ENCODE measurements at places on chromosomes 4 and X.

- DNase-seq, result no peak
Measured at GRCh38 chrX:155333544-155334100, 792 bp downstream of the CLIC2 start.

DNA sequence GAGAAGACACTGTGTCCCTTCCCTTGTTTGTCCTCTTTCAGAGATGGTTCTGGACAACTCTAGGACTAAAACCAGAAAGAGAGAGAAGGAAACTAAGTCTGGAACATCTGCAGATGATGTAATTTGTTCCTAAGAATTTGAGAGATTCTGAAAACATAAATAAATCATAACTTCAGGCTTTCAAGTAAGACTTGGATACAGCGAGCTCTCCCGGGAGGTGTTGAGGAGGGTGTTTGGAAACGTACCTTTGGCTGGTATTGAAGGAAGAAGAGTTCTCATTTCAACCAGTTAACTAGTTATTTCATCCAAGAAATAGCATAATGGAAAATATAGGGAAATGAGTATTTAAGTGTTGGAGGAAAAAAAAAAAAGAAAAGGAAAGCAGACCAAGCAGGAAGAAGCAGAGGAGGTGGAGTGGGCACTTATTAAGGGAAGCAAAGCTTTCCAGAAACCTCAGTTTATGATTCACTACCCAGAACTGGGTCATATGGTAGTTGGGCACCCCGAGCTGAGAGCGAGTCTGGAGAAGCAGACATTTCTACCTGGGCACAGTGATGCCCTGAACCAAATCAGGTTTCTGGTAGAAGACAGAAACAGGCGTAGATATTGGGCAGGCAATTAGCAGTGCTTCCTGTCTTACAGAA is 26.9 kb downstream of the CCNG2 start:
- DNase-seq, result no peak

DNA sequence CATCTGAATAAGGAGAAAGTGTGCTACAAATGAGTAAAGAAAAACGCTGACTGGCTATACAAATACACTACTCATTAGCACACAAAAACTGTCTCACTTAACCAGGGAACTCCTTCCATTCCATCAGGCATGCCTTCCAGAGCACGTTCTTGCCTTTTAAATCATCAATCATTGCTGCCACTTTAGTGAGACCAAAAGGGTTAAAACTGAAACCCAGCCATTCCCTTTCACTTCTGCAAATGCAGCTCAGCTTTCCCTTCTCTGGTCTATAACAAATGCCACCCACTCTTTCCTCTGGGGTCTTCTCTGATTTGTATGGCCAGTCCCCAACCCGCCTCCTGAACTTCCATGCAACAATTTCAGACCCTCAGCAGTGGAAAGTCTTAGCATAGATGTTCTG is 231.5 kb downstream of the TRIML1 start:
- DNase-seq, result no peak

DNA sequence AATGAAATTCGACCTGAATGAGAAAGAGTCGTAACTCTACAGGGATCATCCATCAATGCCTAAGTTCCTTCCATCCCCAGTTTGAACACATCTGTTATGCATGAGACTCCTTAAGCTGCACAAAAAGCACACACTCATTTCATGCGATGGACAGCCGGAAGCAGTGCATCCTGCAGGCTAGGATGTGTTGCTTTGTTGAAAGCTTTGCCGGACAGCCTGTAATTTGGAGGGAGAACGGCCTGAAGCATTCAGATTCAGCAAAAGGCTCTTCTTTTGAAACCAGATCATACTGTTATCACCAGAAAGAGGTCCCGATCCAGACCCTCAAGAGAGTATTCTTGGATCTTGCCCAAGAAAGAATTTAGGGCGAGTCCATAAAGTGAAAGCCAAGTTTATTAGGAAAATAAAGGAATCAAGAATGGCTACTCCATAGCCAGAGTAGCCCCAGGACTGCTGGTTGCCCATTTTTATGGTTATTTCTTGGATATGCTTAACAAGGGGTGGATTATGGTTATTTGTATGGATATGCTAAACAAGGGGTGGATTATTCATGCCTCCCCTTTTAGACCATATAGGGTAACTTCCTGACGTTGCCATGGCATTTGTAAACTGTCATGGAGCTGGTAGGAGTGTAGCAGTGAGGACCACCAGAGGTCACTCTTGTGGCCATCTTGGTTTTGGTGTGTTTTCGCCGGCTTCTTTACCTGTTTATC is 48.1 kb upstream of the DHRSX start:
- DNase-seq, result no peak

DNA sequence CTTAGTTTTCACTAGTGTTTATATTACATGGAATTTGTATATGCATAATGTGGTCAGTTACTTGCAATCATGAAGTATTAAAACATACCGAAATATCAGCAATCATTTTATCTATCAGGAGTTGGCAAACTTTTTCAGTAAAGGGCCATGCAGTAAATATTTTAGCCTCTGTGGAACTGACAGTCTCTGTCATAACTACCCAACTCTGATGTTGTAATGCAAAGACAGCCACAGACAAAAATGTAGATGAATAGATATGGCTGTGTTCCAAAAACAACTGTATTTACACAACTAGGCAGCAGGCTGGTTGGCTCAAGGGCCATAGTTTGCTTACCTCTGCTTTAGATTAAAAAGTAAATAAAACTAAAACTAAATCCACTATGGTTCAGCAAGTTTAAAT is 200.2 kb downstream of the HS3ST1 start:
- DNase-seq, result no peak

- no peak for DNase-seq
Measured at GRCh38 chr4:151093203-151093602, 6.2 kb upstream of the RPS3A start.

GRCh38 chrX:97326456-97326855 is 442.7 kb downstream of the RPA4 start:
- no peak for DNase-seq

- no peak for DNase-seq
Measured at GRCh38 chr4:25011135-25011866, 19.4 kb downstream of the LGI2 start.

- DNase-seq, result no peak
Measured at GRCh38 chrX:44003975-44004374, 30.8 kb upstream of the NDP start.

- DNase-seq, result no peak
Measured at GRCh38 chr4:38080061-38080974, 120.1 kb downstream of the PTTG2 start.

GRCh38 chr4:7799306-7799705 is 140.4 kb downstream of the AFAP1 start:
- no peak for DNase-seq

DNA sequence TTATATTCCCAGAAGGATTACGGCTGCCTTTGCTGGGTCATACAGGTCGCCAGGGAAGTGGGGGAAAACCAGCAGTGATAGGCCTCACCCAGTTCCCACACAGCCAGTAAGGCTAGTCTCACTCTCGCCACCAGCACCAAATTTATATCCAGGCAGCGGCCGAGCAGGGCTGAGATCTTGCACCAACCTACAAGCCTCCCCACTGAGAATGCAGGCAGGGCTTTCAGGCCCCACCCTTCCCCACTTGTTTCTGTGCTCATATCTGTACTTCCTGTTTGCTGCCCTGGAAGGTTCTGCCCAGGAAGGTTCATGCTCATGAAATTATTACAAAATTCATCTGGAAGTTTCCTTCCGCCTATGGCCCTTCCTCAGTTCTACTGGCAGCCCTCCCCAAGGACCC is 179.7 kb downstream of the STIM2 start:
- no peak for DNase-seq

GRCh38 chr4:8152090-8152864 is 6.3 kb downstream of the ABLIM2 start:
- DNase-seq, result no peak

DNA sequence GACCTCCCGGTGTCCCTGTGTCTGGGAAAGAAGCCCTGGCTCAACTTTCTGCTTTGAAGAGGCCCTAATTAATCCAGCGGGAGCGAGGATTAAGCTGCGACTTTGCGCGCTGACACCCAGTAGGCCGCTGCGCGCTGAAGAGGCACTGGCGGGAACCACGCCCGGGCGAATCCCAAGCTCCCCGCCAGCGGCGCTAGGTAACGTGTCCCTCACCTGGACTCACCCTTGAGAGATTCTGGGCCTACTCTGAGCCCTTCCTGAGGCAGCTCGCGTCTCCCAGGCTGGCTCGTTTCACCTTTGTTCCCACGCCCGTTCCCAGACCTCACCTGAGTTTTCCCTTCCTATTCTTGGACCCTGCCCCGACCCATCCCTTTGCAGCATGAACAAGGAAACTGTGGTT is 616 bp upstream of the KLHL34 start:
- DNase-seq, result no peak

DNA sequence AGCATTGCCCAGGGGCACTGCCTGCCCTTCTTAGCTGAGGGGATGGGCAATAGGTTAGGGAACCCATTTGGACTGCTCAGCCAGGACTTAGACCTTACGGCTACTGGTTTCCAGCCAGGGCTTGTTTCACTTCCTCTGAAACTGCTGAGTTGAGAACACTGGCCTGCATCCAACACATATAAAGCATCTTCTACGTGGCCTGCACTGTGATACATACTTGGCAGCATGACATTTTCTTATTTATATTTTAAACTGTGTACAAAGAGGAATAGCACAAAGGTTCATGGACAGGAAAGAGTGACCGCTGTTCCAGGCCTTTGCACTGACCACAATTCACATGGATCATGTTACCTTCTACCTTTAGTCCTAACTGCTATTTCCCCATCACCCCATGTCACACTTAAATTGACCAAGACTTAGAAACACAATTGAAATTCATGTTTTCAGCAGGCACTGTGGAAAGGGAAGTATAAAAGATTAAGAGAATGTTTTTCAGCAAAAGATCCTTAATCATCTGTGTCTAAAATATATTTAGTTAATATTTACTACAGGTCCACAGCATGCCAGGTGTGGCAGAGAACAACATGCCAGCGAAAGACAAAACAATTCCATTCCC is 43.7 kb downstream of the NLGN4X start:
- no peak for DNase-seq

DNA sequence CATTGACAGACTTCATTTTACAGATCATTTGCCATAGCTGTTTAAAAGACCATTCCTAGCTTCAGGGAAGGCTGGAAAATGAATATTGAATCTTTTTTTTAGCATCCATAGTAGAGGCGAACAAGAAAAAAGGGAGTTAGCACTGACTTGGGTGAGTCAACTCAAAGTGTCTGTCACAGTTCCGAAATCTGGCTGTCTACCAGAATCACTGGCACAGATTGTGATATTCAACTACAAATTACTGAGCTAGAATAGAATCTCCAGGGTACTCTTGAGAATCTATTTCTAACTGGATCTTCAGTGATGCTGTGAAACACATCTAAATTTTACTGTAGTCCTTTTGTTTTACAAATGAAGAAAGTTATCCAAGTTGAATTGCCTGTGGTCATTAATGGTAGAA is 31.5 kb downstream of the SEC24B start:
- no peak for DNase-seq

DNA sequence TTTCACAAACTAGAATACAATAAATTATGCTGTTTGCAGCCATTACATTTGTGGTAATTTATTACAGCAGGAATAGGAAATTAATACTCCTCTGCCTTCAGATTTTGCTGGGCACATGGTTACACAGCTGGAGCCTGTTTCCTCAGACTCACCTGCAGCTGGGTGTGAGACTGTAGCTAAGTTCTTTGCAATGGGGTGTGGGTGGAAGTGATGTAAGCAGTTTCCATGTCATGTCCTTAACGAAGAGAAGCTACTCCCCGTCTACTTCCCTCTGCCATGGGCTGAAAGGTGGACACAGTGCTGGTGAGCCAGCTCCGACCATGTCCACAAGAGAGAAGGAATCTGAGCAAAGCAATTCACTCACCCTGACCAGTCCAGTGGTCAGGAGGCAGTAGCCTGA is 18.2 kb downstream of the SH3KBP1 start:
- DNase-seq, result no peak

DNA sequence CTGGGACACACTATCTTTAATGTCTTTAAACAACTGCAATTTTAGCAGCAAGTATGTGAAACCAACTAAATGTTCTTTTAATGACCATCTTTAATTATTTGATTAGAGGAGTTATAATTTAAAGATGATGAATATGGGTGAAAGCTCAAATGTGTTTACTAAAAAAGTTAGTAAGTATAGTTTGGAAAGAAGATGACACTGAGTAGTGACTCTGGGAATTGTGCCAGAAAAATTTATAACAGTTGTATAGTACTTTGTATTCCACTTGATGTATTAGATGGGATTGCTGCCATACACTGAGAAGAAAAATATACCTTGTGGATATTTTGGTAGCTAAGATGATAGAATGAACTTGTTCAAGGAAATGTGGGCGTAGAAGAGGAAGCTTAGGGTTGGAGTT is 19.5 kb upstream of the PACRGL start:
- no peak for DNase-seq

GRCh38 chr4:107708225-107708624 is 11.8 kb downstream of the PAPSS1 start:
- DNase-seq, result no peak

GRCh38 chr4:56209767-56210166 is 177.5 kb downstream of the AASDH start:
- DNase-seq, result no peak

DNA sequence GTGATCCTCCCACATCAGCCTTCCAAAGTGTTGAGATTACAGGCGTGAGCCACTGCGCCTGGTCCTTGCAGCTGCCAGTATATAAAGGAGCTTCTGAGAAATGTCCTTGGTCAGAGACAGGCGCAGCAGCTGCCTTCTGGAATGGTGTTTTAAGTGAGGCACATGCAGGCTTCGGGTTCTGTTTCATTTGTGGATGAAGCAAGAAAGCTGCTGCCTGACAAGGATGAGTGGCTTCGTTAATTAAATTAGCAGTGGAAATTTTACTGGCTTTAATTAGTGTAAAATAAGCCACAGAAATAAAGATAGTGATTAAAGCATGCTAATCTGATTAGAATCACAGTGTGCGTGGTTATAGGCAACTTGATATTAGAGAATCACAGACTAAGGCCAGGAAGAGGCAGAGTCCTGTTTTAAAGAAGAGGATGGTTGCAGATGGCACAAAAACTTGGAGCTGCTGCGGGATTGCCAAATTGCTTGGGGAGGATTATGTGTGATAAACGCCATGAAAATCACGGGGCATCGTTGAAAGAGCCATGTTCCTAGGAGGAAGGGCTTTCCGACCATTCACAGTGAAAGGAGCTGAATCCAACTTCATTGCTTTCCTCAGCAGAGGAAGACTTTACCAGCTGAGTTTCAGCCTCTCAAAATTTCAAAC is 348.4 kb upstream of the FAT1 start:
- peak; percentile 83 for DNase-seq

- no peak for DNase-seq
Measured at GRCh38 chr4:165415910-165416309, 37.1 kb downstream of the CPE start.

- no peak for DNase-seq
Measured at GRCh38 chr4:146211440-146211839, 2.9 kb upstream of the REELD1 start.

All from NCI-H524 (cell line).